Activated CD4-positive, alpha-beta T cell treated with anti-CD3 and anti-CD28 coated beads, Interleukin-2, amount 50 U/mL, for 24 hours (primary cell): ENCODE measurements at places on chromosomes 12 and 14.
A peak's percentile ranks its signal among the peaks of the same experiment; 100 is the strongest.

- DNase-seq = no peak
These were observed 126.9 kb downstream of the PAPOLA start for GRCh38 chr14:96629082-96629481.

DNA sequence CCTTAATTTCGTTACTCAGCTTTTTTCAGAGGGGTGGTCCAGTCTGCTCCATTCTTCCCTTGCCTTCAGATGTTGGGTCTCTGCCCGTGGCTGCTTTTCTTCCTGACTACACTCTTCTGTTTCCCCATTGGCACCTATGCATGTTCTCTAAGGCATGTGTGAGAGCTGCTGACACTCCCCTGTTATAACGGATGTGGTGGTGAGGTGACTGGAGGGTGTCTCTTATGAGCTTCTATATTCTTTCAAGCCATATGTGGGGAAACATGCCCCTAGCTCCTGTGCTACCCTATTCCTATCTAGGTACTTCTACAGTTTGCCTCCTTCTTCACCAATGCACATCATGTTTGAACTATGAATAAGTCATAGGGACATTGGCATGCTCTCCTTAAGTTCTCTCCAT, 643.2 kb downstream of the RPL10L start:
- no peak for DNase-seq

DNA sequence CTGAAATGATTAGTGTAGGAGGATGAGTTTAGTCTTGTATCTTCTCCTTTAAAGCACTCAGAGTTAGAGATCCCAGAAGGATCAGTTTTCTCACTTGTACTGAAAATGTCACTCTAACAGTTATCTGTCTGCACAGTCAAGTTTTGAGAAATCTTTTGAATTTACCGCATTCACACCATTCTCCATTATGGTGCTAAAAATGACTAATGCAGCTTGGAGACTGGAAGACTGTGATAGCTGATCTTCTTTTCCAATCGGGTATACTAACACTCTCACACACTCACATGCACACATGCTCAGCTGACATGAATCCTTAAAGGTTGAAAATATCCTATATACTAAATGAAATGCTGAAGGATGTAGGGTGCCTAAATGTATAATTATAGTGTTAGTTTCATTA, 65.8 kb downstream of the SLC15A5 start:
- no peak for DNase-seq

GRCh38 chr12:857611-858010, 91.9 kb downstream of the RAD52 start:
- no peak for DNase-seq

GRCh38 chr14:37585971-37586796, 8.9 kb downstream of the FOXA1 start:
- DNase-seq = no peak

GRCh38 chr12:122886851-122887818, 8.8 kb downstream of the VPS37B start:
- no peak for DNase-seq

DNA sequence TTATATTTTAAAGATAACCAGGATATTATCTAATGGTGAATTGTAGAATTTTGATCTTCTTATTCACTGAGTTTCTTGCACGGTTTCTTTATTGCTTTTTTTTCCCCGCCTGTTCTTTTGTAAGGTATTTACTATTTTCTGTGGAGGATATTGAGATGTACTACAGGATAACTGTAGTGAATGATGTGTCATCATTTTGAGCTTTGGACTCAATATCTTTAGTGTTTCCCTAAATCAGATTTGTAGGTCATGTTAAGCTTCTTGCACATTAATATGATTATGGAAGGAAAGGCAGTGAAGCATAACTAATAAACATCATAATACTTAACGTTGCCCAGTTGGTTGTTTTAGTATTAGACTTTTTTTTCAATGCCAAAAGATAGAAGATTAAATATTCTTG, 81.4 kb downstream of the FBXO33 start:
- DNase-seq = no peak

DNA sequence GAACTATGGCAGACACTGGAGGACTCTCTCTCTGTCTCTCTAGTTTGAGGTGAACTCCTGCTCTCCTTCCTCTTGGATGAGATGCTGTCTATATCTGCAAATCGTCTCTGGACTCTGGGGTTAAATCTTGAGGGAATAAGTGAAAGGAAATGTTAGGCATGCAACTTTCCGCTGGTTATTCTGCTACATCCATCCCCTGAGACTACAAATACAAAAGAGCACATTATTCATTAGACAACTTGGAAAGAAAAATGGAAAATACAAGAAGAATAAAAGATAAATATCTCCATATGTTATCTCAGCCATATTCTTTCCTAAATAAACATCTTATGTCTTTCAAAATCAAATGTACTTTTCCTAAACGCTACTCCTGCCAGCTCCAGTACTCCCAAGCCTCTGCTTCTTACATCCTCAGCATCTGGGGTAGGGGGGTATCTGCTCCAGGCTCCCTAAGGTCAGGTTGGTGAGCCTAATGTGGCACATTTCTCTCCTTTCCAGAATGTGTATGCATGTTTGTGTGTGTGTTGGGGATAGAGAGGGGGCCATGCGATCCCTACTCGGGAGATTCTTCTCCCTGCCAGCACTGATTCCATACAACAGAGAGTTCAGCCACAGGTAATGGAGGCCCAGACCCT, 102.9 kb upstream of the FSCB start:
- DNase-seq = no peak

DNA sequence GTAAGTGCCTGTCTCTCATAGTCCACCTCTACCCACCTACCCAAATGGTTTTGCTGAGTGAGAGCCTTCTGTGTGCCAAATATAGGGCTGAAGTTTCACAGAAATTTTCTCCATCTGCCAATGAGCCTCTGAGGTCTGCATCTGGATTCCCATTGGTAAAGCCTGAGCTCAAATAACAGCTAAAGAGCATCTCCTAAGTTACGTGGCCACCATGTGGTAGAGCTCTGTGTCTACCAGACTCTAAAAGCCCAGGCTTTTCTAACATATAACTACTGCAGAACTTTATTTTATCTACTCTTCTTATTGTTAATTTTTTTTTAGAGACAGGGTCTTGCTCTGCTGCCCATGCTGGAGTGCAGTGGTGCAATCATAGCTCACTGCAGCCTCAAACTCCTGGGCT, 16.0 kb downstream of the AMDHD1 start:
- no peak for DNase-seq

DNA sequence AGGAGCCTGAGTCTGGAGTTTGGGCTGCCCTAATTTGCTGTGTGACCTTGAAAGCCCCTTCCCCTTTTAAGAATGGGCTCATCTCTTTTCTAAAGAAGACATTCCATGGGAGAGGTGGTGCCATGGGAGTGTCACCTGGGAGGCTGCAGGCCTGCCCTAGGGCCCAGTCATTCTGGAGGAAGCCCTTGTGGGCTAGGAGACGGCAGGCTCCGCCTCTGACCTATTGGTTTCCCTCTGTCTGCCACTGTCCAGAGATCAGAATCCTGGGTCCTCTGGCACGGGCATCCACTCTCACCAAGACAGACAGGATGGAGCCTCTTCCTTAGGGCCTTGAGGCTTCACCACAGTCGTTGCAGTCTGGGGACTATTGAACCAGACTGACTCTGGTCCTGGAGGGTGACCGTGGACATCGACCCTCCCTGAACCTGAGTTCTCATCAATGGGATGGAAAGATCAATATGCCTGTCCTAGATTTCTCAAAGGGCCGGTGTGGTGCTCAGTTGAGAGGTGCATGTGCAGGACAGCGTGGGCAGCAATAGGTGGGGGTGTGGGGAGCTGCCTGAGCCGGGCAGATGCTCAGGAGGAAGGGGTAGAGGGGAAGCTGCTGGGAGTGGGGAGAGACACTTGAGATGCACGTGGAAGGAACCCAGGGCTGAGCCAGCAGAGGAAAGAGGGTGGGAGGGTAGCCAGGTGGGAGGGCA, 12.2 kb upstream of the CLMN start:
- DNase-seq = no peak

DNA sequence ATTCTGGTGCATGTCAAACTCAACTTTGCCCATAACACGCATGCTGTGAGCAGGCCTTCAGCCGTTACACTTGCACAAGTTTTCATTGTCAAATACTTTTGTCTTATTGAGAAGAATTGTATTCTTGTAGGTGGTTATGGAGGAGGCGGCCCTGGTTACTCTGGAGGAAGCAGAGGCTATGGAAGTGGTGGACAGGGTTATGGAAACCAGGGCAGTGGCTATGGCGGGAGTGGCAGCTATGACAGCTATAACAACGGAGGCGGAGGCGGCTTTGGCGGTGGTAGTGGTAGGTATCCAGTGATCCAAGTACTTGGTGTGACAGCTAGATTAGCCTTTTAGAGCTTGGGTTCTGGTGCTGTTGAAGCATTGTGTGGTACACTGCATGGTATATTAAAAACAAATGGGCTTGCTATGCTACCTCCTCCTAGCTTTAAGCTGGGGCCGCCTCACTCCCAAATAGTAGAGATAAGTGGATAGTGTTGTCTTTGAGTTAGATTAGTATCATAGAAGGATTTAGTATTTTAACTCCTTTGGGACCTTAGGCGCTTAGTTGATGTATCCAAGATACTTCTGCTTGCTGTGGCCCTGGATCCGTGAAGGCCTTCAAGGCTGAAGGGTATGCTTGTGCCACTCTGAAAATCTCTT, 2.5 kb downstream of the HNRNPA1 start:
- DNase-seq = no peak

- no peak for DNase-seq
These were observed 160.9 kb downstream of the SPTSSA start for GRCh38 chr14:34300882-34301734.

- no peak for DNase-seq
These were observed 250.9 kb downstream of the ADGRD1 start for GRCh38 chr12:131204416-131205274.

DNA sequence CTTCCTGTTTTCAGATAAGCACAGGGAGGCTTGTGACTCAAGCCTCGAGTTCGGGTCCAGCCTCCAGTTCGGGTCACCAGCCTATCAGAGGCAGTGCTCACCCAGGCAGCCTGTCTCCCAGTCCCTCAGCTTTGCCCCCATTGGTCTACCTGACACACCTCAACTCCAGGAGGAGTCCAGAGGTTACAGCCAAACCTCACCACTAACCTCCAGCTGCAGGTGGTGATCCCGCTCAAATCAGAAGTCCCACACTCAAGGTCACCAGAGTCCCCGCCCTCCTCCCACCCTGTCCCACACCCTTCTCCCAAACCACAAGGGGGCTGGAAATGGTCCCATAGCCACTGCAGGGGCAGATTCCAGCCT, 42.1 kb downstream of the KDM2B start:
- DNase-seq = no peak

DNA sequence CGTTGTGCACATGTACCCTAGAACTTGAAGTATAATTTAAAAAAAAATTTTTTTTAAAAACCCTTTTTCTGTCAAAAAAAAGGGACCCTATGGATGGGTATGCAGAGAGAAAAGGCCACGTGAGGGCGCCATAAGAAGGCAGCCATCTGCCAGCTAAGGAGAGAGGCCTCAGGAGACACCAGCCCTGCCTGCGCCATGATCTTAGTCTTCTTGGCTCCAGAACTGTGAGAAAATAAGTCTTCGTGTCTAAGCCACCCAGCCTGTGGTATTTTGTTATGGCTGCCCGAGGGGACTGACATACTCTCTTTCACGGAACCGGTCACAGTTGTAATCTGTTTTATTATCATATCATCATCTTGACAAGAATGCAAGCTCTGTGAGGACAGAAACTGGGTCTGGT, 174.8 kb downstream of the EFCAB11 start:
- DNase-seq = no peak

- peak; percentile 52 for DNase-seq
These were observed 37.8 kb upstream of the PPP1CC start for GRCh38 chr12:110780448-110780847.

GRCh38 chr14:65926504-65926903, 514.0 kb downstream of the FUT8 start:
- no peak for DNase-seq

DNA sequence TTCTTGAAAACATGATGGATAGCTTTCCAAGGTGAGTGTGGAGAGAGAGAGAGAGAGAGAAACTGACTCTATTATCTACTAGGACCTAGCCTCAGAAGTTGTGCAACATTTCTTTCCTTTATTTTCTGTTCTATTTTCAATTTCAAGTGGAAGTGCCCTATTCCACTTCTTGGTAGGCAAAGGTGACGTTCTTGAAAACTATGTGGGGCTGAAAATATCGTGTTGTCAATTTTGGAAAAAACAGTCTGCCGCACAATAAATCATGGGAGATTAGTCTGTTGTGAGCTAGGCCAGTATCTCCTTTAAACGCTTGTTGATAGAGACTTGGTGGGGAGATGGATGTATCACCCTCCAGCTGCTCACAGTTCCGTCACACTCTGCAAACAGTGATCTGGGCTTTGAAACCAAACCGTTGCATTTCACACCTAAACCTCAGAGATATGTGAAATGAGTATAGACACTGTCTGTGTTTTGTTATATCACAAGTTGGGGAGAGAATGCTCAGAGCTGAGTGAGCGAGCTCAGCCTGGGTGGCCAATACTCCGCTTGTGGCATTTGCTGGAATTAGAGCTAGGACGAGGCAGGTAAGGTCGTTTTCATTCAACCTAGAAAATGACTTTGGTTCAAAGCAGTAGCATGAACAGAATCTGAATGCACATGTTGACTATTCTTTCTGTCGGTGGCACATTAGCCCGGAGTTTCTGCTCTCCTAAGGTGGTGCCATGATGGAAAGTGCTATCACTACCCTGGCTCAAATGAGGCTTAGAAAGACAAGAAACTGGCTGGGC, 75.1 kb upstream of the ST8SIA1 start:
- DNase-seq = peak; percentile 29

DNA sequence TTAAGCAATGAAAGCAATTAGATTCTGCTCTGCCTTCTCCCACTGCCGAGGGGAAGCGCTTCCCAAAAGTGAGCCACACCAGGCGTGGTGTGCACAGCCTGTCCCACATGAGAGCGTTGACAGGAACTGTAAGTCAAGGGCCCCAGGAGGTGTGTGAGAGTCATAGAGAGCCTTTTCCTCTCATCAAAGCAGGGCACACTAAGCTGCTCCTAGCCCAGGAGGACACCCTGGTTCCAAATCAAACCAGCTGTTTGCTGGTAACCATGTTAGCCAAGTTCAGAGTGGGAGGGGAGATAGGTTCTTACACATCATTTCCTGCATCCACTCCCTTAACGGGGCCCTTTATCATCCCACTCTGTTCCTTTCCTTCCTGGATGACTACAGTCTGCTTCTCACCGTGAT, 98.3 kb downstream of the SPTSSA start:
- DNase-seq = no peak
